ENCODE measurements at places on chromosomes 5 and 9.

DNA sequence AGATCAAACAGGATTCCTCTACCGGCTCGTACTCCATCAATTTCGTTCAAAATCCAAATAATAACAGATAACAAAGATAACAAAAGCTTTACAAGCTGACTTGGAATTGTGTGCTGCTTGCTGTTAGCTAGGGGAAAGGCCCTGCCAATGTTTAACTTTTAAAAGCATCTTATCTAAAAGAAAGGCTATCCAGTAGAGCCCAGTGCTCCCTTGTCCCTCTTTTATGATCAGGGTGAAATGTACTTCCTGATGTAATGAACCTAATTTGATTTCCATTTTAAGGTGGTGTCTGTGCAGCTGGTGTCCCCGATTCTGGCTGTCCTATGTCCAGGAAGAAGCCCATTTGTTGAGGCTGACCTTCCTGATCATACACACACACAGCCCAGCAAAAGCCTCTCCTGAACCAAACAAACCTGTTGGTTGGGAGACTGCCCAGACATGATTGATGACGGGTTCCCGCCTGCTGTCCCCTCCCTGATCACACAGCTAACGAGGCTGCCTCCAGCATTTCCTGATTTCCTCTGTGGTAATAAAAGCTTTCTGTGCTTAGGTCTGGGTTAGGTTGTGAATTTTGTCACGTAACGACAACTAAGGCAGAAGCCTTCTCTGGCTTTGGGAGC, 54.1 kb downstream of the PWWP2A start:
- DNase-seq, result peak; percentile 40

- no peak for DNase-seq
These were observed 64.1 kb downstream of the SMIM23 start for GRCh38 chr5:171849585-171850323.

DNA sequence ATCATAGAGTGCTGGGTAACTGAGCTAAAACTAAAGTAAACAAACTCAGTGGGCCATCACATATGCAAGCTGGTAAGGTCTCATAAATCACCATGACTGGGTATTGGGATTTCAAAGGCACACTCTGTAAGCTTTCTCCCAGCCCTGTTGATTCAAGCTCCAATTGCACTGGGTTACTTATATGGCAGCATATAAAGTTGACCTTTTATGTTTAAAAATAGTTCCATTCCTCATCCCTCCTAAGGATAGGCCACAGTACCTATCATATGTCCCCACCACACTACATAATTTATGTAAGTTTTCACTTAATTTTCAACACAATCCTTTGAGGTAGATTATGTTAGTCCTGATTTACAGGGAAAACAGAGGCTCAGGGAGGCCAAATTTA, 438.4 kb downstream of the RAB3C start:
- DNase-seq, result peak; percentile 53

DNA sequence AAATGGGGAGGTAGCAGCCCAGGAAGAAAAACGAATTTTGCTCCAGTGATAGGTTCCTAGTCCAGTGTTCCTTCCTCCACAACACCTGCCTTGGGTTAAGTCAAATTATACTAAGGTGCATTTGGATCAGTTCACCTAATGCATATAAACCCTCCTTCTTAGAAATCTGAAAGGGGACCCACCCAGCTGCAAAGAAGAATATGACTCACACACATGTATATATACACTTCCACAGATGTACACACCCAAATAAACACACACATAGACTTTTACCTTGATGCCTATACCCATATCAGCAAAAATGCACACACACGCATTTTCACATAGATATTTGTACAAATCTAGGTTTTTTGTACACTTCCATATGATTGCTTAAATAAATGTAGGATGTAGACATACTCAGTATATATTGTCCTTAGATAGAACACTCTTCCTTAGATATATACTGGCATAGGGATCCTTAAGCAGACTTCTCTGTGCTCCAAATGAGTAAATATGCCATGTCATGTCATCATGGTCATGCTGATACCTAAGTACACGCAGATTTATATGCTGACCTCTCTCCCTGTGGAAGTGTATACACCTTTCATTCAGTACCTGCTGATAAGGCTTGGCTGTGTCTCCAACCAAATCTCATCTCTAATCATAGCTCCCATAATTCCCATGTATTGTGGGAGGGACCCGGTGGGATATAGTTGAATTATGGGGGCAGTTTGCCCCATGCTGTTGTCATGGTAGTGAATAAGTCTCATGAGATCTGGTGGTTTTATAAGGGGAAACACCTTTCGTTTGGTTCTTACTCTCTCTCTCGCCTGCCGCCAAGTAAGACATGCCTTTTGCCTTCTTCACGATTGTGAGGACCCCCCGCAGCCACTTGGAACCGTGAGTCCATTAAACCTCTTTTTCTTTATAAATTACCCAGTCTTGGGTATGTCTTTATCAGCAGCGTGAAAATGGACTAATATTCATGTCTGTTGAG, 10.2 kb downstream of the ADRB2 start:
- no peak for DNase-seq

GRCh38 chr9:79883073-79883645, 311.4 kb downstream of the TLE4 start:
- DNase-seq, result no peak

DNA sequence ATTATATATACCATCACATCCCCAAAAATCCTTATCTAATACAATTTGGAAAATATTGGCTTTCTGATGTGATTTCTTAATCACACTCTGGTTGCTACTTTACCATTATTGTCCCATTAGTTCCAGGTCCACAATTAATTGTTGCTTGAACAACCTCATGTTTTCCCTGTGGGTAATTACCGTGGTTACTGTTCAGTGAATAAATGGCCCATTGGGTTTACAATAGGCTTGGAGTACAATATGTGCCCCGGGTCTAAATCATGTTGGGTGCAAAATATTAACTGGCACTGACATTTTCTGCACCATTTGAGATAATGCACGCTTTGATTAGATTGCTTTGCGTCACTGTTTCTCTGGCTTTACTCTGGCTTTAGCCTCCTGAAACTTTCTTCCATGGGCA, 163.7 kb downstream of the GABBR2 start:
- no peak for DNase-seq

All from NCI-H2029 (cell line).